Muscle of leg (tissue), 16 donors: ENCODE measurements at places on chromosomes 4 and X. TPM values are rescaled to one million over a fixed set of nuclear protein-coding genes. Genes with fewer than 3 reads are reported as not detected.

The TLR7 gene
- 0.66 TPM for total RNA-seq

The CXCL6 gene
- not detected for total RNA-seq

The HSFX1 gene
- total RNA-seq, result 1.2 TPM

The ERCC6L gene
- 1.5 TPM for total RNA-seq

The PDE5A gene
- total RNA-seq, result 26.1 TPM

The SPANXA2 gene
- not detected for total RNA-seq

The PNPLA4 gene
- total RNA-seq, result 10.2 TPM

The TSC22D3 gene
- total RNA-seq, result 64.2 TPM

The FABP2 gene
- total RNA-seq, result not detected

The PRAF2 gene
- total RNA-seq, result 4.2 TPM

The PCDH18 gene
- 74.5 TPM for total RNA-seq

The GLRA3 gene
- not detected for total RNA-seq

The PNMA6A gene
- 3.7 TPM for total RNA-seq
